ENCODE measurements at places on chromosomes 12 and 14.

- no peak for DNase-seq
These were observed 38.4 kb downstream of the PARP11 start for GRCh38 chr12:3834774-3835173.

DNA sequence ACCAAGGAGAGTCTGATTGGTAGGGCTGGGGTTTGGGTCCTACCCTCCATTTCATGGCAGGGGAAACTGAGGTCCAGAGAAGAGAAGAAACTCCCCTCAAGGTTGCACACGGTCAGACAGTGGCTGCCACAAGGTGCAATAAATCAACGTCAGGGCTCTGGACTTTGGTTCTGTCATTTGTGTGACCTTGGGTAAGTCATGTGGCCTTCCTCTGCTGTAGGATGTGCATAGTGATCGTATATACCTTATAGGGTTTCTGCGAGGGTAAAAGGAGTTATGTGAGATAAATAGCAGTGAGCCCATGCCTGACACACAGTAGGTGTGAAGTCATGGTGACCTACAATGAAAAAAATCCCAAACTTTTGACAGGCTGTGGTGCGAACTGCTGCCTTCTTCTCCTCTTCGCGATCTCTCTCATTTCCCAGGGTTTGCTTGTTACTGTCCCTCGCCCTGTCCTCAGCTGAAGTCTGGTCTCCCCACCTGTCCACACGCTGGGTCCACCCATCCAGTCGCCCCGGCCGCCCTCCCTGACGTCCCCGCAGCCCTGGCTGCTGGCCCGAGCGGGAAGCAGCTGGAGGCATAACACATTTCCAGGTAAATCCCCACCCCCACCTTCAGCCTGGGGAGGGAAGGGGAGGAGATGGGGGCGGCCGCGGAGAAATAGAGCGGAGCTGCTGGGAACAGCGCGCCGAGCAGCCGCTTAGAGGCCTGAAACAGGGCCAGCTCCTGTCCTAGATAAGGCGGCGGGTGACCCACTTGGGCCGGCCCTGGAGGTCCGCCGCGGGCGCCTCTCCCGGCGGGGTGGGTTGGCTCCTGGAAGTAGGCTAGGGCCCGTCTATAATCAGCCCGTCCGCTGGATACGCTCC is 1.8 kb upstream of the FAM222A start:
- no peak for DNase-seq

DNA sequence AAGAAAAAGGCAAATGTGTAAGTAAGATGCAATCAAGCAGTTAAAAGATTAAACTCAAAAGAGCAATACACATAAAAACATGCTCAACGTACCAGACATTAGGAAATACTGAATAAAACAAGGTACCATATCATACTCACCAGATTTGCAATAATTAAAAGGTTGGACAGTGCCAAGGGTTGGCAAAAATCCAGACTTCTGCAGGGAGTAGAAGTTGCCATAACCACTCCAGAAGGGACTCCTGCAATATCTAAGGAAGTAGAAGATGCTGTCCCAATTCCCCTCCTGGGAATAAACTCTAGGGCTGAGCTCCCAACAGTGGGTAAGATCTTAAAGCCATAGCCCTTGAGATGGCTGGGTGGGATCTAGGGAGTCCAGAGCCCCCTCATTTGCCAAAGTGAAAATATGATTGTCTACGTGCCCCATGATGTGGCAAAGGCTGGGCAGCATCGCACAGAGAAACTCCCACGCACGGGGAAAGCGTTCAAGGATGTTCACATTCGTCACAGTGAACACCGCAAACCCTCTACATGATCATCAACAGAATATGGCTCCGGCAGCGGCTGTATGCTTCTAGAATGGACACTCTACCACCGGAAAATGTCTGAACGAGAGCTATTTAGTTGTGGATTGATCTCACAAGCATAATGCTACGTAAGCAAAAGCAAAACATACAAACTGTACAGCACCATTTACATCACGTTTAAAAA is 12.3 kb downstream of the KCTD10 start:
- no peak for DNase-seq

GRCh38 chr12:2753536-2753935 is 41.2 kb upstream of the FKBP4 start:
- no peak for DNase-seq
